NCI-H774 (cell line): ENCODE measurements at places on chromosomes 11 and 22.

DNA sequence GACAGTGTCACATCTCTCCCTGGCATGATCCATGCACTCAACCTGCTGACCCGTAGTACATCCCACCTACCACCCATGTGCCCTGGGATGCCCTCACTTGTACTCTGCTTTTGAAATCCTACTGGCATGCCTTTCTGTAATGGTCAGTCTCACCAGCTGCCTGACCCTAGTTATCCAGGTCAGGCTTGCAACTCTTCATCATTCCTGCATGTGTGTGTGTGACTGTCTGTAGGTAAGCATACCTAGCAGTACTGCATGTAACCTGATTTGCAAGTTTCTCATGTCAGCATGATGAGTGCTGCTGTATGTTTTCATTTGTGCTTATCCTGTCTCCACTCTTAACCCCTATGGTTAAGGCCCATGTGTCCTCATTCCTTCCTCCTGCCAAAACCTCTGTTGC is 202.0 kb upstream of the MTNR1B start:
- no peak for DNase-seq

GRCh38 chr11:44176546-44177213 is 81.2 kb downstream of the EXT2 start:
- no peak for DNase-seq

DNA sequence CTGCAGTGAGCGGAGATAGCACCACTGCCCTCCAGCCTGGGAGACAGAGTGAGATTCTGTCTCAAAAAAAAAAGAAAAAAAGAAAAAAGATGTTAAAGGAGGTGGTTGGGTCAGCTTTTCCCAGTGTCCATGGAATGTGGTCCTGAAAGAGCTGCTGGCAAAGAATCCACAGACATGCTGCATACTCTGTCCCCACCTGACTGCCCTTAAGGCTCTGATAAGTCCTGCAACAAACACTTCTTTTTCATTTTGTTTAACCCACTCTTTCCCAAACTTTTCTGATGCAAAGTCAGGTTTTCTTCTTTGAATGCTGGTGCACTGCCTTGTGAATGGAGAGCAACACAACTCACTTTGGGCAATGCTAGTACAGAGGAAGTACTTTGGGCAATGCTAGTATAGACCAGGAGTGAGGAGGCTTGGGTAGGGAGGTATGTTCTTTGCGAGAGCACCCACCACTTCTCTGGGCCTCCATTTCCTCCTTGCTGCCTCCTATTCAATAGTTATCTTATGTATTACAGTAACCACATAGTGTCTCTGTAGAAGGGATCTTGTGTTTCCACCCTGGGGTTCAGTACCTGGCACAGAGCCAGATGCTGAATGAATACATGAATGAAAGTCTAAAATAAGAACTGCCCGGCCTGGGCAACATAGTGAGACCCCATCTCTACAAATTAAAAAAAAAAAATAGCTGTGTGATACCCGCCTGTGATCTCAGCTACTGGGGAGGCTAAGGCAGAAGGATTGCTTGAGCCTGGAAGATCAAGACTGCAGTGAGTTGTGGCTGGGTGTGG is 18.9 kb downstream of the LIF start:
- no peak for DNase-seq

- DNase-seq: no peak
Observed at GRCh38 chr11:66299186-66299585, 7.5 kb downstream of the TMEM151A start.

GRCh38 chr11:128206461-128206860 is 380.9 kb downstream of the ETS1 start:
- DNase-seq: no peak

GRCh38 chr11:7874056-7874455 is 57.0 kb downstream of the OR10A6 start:
- no peak for DNase-seq

- no peak for DNase-seq
Observed at GRCh38 chr22:37420686-37421467, 6.4 kb downstream of the ELFN2 start.
